Heart left ventricle (tissue), 16 donors: ENCODE measurements at places on chromosomes 2 and 18.

DNA sequence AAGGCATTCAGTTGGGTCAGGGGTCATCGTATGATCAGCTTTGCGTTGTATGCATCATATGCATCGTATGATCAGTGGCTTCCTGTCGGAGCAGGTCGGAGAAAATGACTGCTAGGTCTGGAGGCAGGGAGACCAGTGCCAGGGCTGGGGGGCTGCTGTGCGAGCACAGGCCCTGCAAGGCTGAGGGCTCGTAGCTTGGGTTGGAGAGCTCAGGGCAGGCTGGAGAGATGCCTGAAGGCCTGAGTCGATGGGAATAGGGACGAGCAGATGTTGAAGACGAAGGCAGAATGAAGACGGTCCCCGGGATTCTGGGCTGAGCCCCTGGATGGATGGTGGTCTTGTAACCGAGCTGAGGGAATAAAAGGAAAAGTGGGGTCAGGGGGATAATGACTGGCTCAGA lies 25.3 kb upstream of the ACKR3 start:
- no peak for DNase-seq

GRCh38 chr2:45272549-45273265 lies 263.5 kb upstream of the SIX2 start:
- DNase-seq = no peak

DNA sequence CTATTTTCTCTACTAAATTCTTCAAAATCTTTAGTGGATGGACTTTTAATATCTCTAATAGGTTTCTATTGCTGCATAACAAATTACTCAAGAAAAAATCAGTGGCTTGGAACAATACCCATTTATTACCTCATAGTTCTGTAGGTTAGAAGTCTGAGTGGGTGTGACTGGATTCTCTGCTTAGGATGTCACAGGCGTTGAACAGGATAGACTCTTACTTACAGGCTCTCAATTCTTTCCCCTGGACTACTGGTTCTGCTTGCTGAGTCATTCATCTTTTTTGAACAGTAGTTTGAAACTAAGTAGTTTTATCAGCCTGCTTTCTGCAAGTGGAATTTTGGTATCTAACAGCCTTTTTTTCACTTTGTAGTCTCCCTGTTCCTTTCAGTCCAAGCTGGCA lies 265.4 kb downstream of the ZNF385B start:
- DNase-seq = no peak

GRCh38 chr2:200308546-200309295 lies 2.2 kb downstream of the SPATS2L start:
- DNase-seq = no peak

DNA sequence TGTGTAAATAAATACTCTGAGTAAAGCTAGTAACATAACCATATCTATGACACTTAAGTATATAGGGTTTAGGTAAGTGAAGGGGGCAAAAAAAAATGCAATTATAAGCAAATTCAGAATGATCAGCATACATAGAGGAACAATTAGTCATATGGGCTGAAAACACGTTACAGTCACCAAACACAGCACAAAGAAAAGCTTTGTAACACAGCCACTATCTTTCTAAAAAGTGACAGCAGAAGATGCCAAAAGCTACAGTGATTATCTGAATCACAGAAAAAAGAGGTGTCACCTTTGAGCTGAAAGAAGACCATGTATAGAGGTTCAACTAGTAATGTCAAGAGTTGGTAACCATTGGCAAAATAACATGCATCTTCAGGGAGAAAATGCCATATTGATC lies 115.5 kb downstream of the ERBB4 start:
- no peak for DNase-seq

DNA sequence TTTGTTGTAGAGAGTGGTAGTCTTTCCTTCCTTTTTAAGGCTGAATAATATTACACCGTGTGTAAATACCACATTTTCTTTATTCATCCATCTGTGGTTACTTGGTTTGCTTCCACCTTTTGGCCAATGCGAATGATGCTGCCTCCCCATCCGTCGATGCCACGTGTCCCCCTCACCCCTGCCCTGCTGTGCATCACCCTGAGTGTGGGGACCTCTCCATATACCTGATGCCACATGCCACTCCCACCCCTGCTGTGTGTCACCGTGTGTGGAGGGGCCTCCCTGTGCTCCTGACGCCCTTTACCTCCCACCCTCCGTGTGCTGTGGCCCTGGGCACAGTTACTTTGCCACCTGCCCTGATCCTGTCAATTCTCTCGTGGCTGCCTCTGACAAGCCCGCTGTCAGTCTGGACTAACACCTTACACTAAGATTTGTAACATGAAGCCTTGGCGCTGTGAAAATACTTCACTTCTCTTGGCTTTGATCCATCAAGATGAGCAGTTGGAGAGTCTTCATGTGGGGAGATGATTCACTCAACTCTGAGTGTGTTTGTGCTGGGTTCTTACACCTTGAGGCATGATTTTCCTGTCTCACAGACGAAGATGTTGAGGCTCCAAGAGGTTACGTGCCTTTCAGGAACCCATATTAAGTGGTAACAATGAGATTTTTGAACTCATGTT lies 234.0 kb downstream of the ZNF407 start:
- no peak for DNase-seq

DNA sequence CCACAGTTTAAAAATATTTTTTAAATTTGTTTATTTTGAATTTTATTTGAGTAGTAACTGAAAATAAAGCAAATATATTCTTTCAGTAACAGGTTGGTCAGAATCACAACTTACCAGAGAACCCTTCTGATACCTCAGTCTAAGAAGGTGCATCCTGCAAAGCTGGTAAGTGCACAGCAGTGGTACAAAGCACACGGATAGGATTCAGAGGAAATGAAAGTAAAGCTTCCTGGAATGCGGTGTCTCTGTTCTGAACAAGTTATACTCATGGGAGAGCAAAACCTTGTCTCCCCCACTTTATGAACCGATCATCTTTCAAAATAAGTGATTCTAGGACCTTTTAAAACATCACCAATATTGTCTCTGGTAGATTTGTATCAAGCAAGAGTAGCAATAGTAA lies 398.3 kb downstream of the TMX3 start:
- DNase-seq = no peak

DNA sequence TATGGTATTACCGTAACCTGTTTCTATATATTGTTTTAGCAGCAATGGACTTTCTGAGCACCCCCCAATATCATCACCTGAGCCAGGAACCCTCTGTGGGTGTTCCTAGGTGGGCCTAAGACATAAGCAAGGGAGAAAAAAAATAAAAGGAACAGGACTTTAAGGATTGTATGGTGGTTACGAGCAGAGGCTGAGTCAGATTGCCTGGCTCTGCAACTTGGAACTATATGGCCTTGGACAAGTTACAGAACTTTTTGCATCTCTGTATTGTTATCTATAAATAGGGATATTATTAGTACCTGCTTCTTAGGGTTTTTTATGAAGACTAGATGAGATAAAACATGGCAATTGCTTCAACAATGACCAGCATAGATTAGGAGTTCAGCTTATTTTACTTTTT lies 34.9 kb downstream of the MFSD6 start:
- DNase-seq = no peak

- no peak for DNase-seq
Measured at GRCh38 chr2:112725545-112726457, 5.0 kb downstream of the NT5DC4 start.

DNA sequence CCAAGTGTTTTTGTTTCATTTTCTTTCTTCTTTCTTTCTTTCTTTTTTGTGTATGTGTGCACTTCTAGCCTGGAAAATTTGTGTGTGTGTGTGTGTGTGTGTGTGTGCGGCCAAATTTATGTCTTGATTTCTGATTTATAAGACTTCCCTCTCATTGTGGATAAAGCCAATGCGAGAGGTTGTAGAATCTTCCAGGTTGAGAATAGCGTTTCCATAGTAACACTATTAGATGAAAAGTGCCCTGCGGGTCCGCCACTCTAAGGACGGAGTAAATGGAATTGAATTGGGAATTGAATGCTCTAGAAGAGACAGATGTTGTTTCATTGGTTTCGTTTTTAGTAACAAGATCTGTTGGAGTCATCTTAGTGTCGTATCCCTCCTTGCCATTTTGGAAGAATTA lies 81.6 kb downstream of the MEIS1 start:
- no peak for DNase-seq

- no peak for DNase-seq
Measured at GRCh38 chr2:190571686-190572085, 37.2 kb upstream of the NEMP2 start.

- DNase-seq = no peak
Measured at GRCh38 chr2:215528555-215528954, 92.7 kb upstream of the FN1 start.

DNA sequence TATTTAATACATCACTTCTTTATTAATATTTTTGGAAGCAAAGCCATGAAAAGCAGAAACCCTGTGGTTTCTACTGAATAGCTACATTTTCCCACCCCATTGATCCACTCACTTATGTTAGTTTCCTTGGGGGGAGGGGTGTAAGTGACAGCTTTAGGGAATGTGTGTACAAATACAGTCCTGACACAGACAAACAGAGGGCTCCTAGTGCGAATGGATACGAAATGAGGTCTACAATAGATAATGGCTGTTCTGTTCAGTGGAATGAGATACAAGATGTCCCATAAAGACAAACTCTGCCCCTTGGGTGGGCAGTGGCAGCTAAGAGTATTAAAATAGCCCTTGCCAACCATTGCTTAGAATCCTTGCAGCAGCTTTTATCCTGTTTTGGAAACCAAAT lies 312.9 kb downstream of the NCKAP5 start:
- DNase-seq = no peak

- peak; percentile 82 for DNase-seq
Measured at GRCh38 chr2:45649858-45650811, 1.3 kb upstream of the PRKCE start.

DNA sequence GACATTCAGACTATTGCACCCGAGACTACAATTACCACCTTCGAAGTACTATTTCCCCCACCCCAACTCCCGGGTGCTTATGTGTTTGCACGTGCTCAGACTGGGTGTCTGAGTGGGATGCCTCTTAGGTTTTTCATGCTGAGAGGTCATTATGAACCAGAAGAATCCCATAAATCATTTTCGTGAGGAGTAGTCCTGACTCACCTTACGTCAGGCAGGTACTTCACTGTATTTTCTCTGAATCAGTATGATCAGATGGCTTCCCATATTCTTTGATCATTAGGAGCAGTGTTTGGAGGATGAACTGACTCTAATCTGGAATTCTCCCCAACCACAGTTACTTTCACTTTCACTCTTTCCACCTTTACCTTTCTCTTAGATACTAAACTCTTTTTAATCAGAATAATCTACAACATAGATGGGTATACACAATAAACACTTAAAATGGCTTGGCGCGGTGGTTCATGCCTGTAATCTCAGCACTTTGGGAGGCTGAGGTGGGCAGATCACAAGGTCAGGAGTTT lies 38.4 kb upstream of the STAT4 start:
- no peak for DNase-seq

GRCh38 chr18:63970809-63971205 lies 926 bp downstream of the SERPINB8 start:
- DNase-seq = peak; percentile 52

DNA sequence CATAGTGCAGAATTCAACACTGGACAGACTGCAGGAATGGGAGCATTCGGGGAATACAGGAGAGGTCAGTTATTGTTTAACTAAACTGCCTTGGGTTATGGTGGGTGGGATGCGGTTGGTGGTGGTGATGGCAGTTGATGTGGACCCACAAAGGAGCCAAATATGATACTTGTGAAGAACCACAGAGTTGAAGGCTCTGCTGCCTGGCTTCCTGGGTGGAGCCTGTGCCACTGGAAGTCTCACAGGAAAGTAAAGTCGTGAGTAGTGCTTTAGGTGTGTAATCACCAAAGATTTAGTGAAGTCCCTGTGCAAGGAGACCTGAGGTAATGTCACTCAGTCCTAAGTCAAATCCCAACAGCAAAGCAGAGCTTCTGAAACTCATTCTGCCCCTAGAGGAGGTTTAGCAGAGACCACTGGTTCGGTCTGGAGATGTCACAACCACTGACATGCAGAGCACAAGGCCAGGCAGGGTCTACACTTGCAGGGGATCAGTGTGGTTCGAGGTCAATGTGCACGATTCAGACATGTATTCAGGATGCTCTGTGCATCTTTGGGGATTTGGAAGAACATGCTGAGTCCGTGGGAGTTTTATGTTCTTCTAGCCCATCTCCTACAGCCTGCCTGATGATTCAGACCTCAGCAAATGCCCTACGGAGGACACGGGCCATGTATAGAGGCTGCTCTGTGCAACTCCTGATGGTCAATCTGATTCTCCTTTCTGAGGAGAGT lies 1150.9 kb downstream of the RPIA start:
- DNase-seq = no peak

DNA sequence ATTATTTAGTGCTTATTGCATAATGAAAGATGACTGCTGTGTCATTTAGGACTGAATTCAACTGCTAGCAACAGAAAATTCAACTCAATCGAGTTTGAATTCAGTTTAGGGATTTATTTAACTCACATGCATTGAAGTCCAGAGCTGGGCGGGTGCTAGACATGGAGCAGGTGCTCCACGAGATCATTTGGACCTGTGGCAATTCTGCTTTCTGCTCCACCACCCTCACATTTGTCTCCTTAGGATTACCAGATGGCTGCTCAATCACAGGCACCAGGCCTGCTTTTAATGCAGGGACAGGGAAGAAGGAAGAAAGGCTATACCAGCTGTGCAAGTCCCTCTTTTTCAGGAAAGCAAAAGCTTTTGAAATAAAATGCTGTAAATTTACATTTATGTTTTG lies 572.9 kb upstream of the SLC8A1 start:
- no peak for DNase-seq

DNA sequence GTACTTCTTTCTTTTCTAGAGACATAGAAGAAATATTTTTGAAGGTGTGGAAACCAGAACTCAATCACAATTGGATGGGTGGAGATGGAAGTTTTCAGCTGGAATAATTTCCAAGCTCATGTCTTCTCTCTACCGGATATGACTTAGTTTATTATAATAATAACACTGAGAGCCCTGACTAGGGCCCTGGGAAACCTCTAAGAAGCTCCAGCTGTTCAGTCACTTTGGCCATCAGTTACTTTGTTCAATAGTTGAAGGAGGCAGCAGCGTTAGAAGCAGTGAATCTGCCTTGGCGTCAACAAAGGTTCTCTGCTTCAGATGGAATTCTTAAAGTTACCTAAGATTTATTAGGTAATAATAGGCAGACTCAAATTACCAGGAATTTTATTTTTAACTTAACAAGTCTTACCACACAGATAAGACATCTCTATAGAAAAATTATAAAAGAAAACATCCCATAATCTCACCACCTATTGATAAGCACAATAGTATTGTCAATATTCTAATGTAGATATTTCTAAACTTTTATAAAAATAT lies 293.8 kb upstream of the CHAC2 start:
- DNase-seq = no peak

DNA sequence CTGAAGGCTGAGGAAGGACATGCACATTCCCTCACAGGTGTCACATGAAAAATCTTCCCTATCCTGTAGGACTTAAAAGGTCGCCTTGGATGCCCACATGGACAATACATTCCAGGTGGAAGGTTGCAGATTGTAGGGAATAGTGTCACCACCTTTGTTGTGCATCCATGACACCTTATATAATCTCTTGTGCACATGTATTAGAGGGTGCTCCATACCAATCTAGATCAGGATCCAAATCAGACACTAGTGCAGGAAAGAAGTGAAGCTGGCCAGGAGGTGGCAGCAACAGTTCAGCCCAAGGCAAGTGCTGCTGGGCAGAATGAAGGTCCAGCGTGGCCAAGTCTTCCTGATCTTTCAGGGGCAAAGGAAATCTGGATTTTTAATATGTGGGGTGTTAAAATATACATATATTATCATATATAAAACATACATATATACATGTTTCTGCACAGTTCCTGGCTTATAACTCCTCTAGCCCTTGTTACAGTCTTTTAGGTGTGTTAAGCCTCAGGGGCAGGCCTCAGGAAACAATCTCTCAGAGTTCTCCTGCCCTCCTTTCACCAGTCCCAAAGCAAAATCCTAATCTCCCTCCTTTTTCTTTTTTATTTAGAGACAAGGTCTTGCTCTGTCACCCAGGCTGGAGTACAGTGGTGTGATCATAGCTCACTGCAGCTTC lies 16.6 kb downstream of the NIF3L1 start:
- peak; percentile 74 for DNase-seq
